ENCODE measurements at places on chromosomes 13 and 19. TPM values are rescaled to one million over a fixed set of nuclear protein-coding genes. Genes with fewer than 3 reads are reported as not detected.

Gene CEACAM7
- not detected for total RNA-seq

Gene SIX5
- 38.7 TPM for total RNA-seq

Gene ZNF112
- total RNA-seq, result 4.3 TPM

GRCh38 chr13:74870865-74871264 lies 611.1 kb downstream of the TBC1D4 start:
- H3K4me3 ChIP-seq, result no peak overlapping the region
- no peaks in the 10 kb centered on the region for H3K36me3 ChIP-seq
- no peaks in the 10 kb centered on the region for H3K27me3 ChIP-seq
- no peaks in the 10 kb centered on the region for H3K4me1 ChIP-seq

DNA sequence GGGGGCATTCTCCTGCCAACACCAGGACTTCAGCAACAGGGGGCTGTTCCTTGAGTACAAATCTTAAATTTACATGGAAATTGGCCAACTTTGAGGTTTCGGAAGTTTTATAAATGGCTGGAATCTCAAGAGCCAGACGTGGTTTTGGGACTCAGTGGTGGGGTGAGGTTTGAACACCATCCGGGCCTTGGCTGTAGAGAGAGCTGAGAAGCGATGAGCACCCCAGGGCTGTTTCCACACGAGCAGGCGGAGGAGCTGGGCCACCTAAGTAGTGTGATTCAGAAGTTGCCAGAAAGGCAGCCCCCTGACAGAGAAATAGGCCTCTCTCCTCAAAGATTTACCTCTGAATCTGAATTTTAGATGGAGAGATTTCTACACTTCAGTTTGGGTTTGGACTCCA lies 89.0 kb downstream of the FGF9 start:
- no peak for DNase-seq
- no peak overlapping the region for H3K27ac ChIP-seq
- no peaks in the 10 kb centered on the region for H3K27me3 ChIP-seq
- no peaks in the 10 kb centered on the region for H3K36me3 ChIP-seq

DNA sequence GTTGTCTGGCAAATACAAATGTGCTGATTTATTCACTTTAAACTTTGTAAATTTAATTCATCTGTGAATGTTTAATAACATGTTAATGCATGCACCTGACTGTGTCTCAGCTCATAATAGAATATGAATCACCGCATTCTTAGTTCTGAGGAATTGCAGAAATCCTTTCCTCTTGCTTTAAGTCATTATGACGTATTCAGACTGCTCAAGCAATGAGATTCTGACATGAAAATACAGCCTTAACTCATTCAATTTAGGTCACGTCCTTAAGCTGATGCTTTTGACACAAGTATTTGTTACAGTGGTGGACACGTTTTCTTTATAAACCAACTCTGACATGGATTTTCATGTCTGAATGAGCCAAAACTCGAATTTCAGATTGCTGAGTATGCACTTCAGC lies 541.0 kb upstream of the KLF12 start:
- H3K27me3 ChIP-seq, result no peaks in the 10 kb centered on the region
- H3K4me3 ChIP-seq, result no peak overlapping the region
- H3K27ac ChIP-seq, result no peak overlapping the region
- no peaks in the 10 kb centered on the region for H3K4me1 ChIP-seq
- DNase-seq, result no peak

DNA sequence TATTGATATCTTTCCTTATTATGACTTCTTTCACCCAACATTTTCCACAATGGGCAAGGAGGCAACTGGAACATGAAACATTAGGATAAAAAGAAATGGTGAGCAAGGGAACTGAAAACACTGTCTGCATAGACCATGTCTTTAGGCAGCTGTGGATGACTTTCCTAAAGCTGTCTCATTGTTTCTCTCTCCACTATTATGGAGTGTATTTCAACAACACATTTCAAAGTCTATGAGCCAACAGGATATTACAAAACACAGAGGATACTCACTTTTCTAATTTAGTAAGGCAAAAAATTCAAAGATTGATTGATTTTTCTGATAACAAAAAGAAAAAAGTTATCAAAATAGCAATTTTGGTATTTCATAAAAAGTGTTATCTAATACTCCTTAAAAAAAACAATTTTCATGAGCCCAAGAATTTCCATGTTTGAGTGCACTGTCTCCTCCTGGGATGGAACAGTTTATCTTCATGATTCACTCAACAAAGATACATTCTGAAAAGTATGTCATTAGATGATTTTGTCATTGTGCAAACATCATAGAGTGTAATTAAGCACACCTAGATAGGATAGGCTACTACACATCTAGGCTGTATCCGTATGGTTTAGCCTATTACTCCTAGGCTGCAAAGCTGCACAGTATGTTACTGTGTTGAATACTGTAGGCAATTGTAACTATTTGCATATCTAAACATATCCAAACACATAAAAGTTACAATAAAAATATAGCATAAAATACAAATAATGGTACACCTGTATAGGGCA lies 1568.4 kb downstream of the SLITRK5 start:
- H3K27me3 ChIP-seq, result no peaks in the 10 kb centered on the region
- H3K36me3 ChIP-seq, result no peaks in the 10 kb centered on the region
- no peak overlapping the region for H3K27ac ChIP-seq
- no peak overlapping the region for H3K4me3 ChIP-seq

DNA sequence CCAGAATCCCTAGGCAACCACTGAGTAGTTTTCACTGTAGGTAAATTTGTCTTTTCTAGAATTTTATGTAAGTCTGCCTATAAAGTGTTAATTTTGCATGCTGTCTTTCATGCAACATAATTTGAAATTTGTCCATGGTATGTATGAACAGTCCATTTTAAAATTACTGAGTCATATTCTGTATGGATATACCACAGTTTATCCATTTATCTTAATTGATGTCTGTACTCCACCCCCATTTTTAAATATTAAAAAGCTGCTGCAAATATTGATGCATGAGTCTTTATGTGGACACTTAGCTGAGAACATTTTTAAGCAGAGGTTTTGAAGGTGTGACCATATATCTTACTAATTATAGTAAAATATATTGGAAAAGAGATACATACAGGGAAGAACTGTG lies 9.0 kb downstream of the ZNF134 start:
- no peak overlapping the region for H3K4me3 ChIP-seq
- no peaks in the 10 kb centered on the region for H3K27me3 ChIP-seq
- H3K4me1 ChIP-seq, result no peaks in the 10 kb centered on the region
- H3K36me3 ChIP-seq, result peaks cover 7% of the 10 kb centered on the region

- H3K36me3 ChIP-seq, result no peaks in the 10 kb centered on the region
- H3K4me1 ChIP-seq, result peaks cover 23% of the 10 kb centered on the region
- peak within 1 kb of the TSS; percentile 67 for H3K27ac ChIP-seq
- H3K27me3 ChIP-seq, result no peaks in the 10 kb centered on the region
- peak within 1 kb of the TSS; percentile 68 for H3K4me3 ChIP-seq
Observed at GRCh38 chr19:10565567-10566407, at the start of gene KRI1. KRI1 (minus strand) TSS chr19:10566010; CDS start chr19:10565999, 11 bp downstream.

DNA sequence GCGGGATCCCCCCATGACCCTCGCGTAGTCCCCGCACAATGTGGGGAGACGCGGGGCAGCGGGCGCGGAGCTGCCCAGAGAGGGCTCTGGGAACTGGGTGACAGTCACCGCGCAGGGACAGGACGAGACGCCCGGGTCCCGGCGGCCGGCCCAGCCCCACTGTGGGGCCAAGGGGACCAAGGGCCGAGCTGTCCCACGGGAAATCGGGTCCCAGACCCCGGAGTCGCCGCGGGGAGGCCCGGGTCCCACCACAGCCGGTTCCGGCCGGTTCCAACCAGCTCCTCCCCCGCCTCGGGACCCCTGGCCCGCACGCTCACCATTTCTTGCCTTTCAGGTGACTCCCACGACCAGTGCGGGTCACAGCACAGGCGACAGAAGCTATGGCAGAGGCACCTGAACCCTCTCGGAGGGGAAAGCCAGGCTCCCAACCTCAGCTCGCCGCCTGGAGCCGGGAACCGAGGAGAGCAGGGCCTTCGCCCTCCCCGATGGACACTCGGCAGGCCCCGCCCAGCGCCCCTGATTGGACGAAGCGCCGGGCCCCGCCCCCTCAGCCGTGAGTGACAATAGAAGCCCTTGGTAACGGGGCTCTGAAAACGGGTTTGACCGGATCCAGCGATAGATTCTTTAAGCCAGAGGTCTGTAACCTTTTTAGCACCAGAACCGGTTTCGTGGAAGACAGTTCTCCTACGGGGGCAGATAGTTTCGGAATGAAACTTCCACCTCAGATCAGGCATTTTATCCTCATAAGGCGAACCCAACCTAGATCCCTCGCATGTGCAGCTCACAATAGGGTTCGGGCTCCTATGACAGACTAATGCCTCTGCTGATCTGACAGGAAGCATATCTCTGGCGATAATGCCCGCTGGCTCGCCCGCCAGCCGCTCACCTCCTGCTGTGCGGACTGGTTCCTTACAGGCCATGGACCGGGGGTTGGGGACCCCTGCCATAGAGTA lies at the start of gene ZNF433:
Gene ZNF433, minus strand, starts transcription at position 460 of the 953 bp plus-strand sequence. Its CDS starts 140 bp downstream, at position 320.
- no peaks in the 10 kb centered on the region for H3K27me3 ChIP-seq
- peaks cover 4% of the 10 kb centered on the region for H3K4me1 ChIP-seq
- no peaks in the 10 kb centered on the region for H3K36me3 ChIP-seq
- DNase-seq, result no peak

Data from Panc1 (cell line).